Epithelial cell of proximal tubule (primary cell): ENCODE measurements at places on chromosomes 4 and X. TPM values are rescaled to one million over a fixed set of nuclear protein-coding genes. Genes with fewer than 3 reads are reported as not detected.
A peak's percentile ranks its signal among the peaks of the same experiment; 100 is the strongest.

DNA sequence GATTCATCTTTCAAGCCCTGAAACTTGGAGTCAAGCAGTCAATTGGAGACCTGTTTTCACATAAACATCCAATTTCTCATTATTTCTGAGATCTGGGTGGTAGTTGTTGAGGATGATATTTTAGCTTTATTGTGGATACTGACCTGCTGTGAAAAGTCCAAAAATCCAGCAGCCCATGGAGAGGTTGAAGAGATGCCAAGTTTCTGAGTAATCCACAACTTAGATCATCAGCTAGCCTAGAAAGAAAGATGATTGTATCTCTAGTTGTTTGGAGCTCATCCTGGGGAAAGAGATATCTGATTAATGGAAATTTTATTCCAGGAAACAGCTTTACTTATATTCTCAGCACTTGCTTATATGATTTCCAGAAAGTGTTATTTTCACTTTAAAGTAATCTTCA, 48.6 kb upstream of the DCX start:
- no peak for DNase-seq

GRCh38 chr4:14897217-14897616, 105.1 kb upstream of the CPEB2 start:
- no peak for DNase-seq

- no peak for DNase-seq
Measured at GRCh38 chr4:184437565-184438265, 36.6 kb downstream of the IRF2 start.

Gene MSANTD1
- 0.14 TPM in 1 of 2 replicates, not detected in the other for total RNA-seq

GRCh38 chr4:38292529-38292928, 332.3 kb downstream of the PTTG2 start:
- no peak for DNase-seq

- no peak for DNase-seq
Measured at GRCh38 chrX:79161655-79162054, 17.2 kb downstream of the GPR174 start.

Gene MAGEA9B
- not detected in 2 replicates for total RNA-seq

Gene FTSJ1
- 63.5 and 113 TPM in 2 replicates for total RNA-seq

Gene PDCL2
- not detected in 2 replicates for total RNA-seq

DNA sequence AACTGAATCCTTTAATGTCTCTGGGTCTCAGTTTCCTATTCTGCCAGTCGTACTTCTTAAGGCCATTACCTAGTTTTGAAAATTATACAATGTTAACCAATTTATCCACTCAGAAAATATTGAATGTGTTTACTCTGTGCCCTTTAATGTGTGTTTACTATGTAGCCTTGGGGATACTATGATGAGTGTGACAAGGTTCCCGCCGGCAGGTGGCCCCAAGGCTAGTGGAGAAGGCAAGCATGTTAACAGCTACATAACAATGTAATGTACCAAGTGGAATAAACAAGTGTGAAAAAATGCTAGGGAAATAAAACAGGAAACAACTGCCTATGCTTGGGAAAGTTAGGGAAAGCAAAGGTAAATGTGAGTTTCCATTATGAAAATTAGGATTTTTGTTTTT, 187.3 kb upstream of the MBNL3 start:
- DNase-seq = no peak

DNA sequence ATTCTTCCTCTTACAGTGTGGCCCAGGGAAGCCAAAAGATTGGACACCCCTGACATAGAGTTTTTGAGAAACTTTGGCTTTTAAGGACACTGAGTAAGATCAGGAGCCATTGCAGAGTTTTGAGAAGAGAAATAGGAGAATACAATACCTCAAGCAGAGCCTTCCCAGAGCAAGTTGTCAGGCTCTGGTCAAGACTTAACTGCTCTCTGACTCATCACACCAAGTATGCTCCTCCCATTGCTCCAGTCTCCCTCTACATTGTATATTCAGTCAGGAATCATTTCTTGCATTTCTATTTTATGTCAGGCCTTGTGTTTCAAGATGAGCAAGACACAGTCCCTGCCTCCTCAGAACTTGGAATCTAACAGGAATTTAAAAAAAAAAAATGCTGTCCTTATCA, 176.4 kb upstream of the FMR1 start:
- DNase-seq = peak; percentile 1
